IMR-90 (cell line): ENCODE measurements at places on chromosomes 13 and 19.

- no peaks in the 10 kb centered on the region for H3K36me3 ChIP-seq
- no peak overlapping the region for H3K27ac ChIP-seq
- DNase-seq = no peak
- no peak overlapping the region for H3K4me3 ChIP-seq
- H3K27me3 ChIP-seq = no peaks in the 10 kb centered on the region
These were observed 469.5 kb upstream of the TSHZ3 start for GRCh38 chr19:31818798-31819105.

DNA sequence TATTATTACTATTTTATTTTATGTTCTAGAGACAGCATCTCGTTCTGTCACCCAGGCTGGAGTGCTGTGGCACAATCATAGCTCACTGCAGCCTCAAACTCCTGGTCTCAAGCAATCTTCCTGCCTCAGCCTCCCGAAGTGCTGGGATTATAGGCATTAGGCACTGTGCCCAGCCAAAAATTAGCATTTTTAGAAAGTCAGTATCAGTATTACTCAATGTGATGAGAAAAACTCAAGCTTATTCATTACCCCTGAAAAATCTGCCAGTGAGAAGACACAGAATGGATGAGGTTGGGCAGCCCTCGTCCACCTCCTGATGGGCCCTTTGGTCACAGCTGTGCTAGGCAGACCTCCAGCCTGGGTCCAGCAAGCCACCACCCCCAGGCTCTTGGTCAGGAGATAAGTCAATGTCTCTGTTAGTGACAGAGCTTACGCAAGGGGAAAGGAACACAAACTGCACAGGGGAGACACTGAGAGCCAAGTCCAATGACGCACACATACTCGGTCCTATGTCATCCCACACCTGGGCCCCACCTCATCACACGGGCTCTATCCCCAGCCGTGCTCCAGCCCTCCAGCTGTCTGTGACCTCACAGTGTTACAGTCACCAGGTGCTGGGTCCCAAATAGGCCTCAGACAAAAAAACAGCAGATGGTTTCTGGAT lies 19.8 kb downstream of the PEPD start:
- no peak for DNase-seq
- no peaks in the 10 kb centered on the region for H3K27me3 ChIP-seq
- H3K27ac ChIP-seq = no peak overlapping the region
- no peaks in the 10 kb centered on the region for H3K4me1 ChIP-seq
- H3K36me3 ChIP-seq = peaks cover 7% of the 10 kb centered on the region; the same call in 1 of the 2 replicates

DNA sequence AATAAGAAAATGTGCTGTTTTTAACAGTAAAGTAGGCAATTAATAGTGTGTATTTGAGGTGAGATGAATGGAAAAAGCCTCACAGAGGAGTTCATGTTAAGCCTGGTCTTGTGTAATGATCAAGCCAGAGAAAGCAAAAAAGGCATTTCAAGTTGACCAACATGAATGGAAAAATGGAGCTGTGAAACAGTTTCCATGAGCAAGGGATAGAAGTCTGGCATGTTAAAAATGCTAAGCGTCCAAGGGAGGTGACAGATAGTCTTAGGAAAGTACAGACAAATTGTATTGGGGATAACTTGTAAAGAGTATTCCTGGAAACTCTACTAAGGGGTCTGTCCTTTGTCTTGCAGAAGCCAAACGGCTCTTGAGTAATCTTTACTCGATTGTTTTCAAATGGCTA lies 506.8 kb upstream of the ATXN8OS start:
- no peaks in the 10 kb centered on the region for H3K36me3 ChIP-seq
- H3K4me3 ChIP-seq = no peak overlapping the region
- no peak overlapping the region for H3K27ac ChIP-seq
- no peaks in the 10 kb centered on the region for H3K27me3 ChIP-seq
- H3K4me1 ChIP-seq = no peaks in the 10 kb centered on the region

- DNase-seq = peak; percentile 52
- no peak overlapping the region for H3K4me3 ChIP-seq
These were observed 265.1 kb upstream of the EDNRB start for GRCh38 chr13:78183732-78184131.

GRCh38 chr13:39910041-39910440 lies 254.6 kb downstream of the COG6 start:
- H3K4me3 ChIP-seq = no peak overlapping the region
- peaks cover 1% of the 10 kb centered on the region; the same call in 1 of the 2 replicates for H3K27me3 ChIP-seq
- H3K36me3 ChIP-seq = no peaks in the 10 kb centered on the region
- H3K27ac ChIP-seq = no peak overlapping the region
- no peaks in the 10 kb centered on the region for H3K4me1 ChIP-seq

DNA sequence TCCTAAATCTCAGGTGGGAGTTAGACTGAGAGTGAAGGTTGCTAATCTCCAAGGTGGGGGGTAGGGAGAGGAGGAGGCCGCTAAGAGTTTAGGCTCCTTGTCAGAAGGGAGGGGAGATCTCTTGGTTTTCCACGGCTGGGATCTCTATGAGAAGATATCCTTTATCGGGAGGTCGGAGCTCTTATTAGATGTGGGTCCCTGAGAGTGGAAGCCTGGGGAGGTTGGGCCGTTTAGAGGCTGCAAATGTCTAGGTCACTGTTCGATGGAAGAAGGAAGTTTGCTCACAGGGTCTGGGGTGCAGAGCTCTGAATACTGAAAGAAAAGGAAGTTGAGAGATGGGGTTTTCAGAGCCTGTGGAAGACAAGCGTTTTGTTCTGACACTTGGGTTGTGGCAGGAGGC lies 3.8 kb downstream of the MYADM start:
- peaks cover 42% of the 10 kb centered on the region for H3K36me3 ChIP-seq
- no peaks in the 10 kb centered on the region for H3K27me3 ChIP-seq
- no peak overlapping the region for H3K27ac ChIP-seq
- peaks cover 4% of the 10 kb centered on the region for H3K4me1 ChIP-seq
- no peak overlapping the region for H3K4me3 ChIP-seq

- H3K4me3 ChIP-seq = no peak overlapping the region
- DNase-seq = no peak
- H3K27me3 ChIP-seq = peaks cover 25% of the 10 kb centered on the region
- no peaks in the 10 kb centered on the region for H3K36me3 ChIP-seq
- H3K27ac ChIP-seq = no peak overlapping the region
These were observed 69.9 kb downstream of the C13orf42 start for GRCh38 chr13:51041126-51041525.

- no peak overlapping the region for H3K4me3 ChIP-seq
These were observed 72.8 kb downstream of the ATP7B start for GRCh38 chr13:51938454-51938853.

- no peak overlapping the region for H3K27ac ChIP-seq
- DNase-seq = no peak
- H3K36me3 ChIP-seq = peaks cover 32% of the 10 kb centered on the region
- no peaks in the 10 kb centered on the region for H3K27me3 ChIP-seq
- H3K4me3 ChIP-seq = no peak overlapping the region
These were observed 9.3 kb downstream of the PLEKHA4 start for GRCh38 chr19:48858984-48859710.

- no peaks in the 10 kb centered on the region for H3K36me3 ChIP-seq
- H3K4me1 ChIP-seq = peaks cover 12% of the 10 kb centered on the region
- peaks cover 6% of the 10 kb centered on the region; the same call in 1 of the 2 replicates for H3K27me3 ChIP-seq
- no peak overlapping the region for H3K27ac ChIP-seq
- H3K4me3 ChIP-seq = no peak overlapping the region
These were observed 8.8 kb downstream of the PRR36 start for GRCh38 chr19:7865262-7865911.

GRCh38 chr19:30135797-30136196 lies 193.8 kb downstream of the URI1 start:
- H3K4me1 ChIP-seq = no peaks in the 10 kb centered on the region
- H3K27ac ChIP-seq = no peak overlapping the region
- H3K27me3 ChIP-seq = no peaks in the 10 kb centered on the region
- H3K4me3 ChIP-seq = no peak overlapping the region
- DNase-seq = no peak
